HT1080 (cell line): ENCODE measurements at places on chromosomes 16 and 17. TPM values are rescaled to one million over a fixed set of nuclear protein-coding genes. Genes with fewer than 3 reads are reported as not detected.

C16orf54 gene
- total RNA-seq = 0.13 and 1.5 TPM in 2 replicates

HBA1 gene
- not detected in 2 replicates for total RNA-seq

SLC9A5 gene
- total RNA-seq = 0.57 and 1.9 TPM in 2 replicates

CCL13 gene
- total RNA-seq = not detected in 2 replicates

DNA sequence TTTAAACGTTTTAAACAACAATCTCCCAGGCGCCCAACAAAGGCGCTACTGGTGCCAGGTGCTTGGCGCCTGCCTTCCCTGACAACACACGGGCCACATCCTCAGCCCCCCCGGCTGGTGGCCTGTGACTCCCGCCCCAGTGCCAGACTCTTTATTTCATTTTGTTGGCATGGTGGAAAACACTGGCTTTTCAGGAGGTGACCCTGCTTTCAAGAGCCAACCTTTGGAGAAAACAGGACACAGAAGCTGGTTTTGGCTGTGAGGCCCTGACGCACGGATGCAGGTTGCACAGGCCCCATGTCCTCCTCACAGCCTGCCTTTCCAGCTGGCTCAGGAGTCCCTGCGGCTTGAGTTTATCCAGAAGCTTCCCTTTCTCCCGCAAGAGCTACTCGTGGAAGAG lies 100.0 kb downstream of the METRNL start:
- DNase-seq = no peak

DNA sequence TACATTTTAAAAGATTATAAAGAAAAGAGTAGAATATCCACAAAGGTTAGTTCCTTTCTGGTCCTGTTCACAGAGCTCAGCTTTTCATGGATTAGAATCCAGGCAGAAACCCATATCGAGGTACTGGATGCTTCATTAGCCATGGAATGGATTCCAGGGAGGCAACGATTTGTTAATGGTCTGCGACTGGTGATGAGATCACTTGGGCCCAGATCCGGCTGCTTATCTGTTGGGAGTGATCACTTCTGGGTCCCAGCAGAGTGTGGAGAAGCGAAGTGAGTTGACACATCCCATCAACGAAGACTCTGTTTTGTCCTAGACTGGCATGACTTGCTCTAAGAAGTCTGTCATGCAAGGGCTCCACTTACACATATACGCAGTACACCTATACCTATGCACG lies 165.8 kb downstream of the MAF start:
- DNase-seq = no peak

DNA sequence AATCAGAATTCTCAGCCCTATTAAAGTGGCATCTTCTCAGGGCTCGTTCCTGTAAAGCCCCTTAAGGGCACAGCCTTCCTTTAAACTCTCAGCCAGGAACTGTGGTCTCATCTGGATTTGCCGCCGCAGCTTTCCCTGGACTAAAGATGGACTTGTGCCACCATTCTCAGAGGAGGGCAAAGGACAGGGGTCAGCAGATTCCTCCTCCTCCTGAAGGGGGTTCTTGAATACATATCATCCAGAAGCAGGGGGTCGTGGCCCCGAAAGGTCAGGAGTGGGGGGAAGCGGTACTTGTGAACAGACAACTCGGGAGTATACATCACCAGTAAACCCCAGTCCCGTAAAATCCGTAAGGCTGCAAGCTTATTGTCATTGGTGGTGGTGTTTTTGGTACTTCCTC lies 174.8 kb downstream of the RPTOR start:
- no peak for DNase-seq

DNA sequence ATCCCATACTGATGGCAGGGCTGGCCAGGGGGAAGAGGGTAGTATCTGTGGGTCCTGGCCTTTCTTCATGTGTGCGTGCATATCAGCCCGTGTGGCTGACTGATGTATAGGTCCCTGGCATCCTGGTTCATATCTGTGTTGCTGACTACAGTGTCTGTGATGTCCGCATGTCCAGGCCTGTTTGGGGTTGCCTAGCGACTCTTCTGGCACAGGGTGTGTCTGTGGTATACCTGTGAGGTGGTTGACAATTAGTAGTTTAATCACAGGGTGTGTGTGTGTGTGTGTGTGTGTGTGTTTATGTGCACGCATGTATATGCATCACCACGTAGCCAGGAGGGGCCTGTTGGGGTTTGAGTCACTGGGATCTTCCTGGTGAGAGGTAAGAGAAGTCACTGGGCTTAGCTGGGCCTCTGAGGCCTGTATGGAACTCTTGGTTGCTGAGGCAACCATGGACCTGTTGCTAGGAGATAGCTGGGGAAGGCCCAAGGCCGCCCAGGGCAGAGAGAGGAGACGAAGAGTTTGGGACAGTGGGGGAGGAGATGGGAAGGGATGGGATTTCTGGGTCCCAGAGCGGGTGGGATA lies 603 bp upstream of the TMEM95 start:
- DNase-seq = peak; percentile 48

- no peak for DNase-seq
Observed at GRCh38 chr17:79188048-79188447, 113.4 kb downstream of the ENGASE start.

DNA sequence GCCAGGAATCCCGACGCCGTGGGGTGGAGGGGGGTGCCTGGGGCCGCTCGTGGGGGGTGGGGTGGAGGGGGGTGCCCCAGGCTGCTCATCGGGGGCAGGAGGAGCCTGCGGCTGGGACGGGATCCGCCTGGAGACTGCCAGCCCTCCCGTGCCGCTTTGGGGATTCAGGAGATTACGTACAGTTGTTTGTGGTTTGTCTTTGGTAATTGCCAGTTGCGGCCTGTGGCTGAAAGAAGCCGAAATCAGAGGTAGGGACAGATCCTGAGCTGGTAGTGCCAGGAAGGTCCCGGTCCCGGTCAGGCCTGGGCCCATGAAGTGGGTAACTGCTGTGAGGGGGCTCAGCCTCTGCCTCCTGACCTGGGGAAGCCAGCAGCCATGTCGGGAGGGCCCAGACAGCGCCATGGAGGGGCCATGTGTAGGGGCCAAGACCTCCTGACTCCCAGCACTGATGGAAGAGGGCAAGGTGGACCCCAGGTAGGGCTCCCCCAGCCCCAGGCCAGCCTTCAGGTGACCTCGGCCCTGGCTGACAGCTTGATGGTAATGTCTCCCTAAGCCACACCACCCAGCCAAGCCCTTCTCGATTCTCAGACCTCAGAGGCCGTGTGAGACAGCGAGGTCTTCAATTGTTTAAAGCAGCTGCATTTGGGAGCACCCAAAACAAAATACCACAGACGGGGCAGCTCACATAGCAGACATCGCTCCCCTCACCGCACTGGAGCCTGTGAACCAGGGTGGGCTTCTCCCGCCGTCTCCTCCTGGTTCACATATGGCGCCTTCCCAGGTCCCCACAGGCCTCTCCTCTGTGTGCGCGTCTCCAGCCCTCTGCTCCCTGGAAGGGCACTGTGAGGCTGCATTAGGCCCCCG lies 34.9 kb upstream of the SSTR5 start:
- no peak for DNase-seq

DNA sequence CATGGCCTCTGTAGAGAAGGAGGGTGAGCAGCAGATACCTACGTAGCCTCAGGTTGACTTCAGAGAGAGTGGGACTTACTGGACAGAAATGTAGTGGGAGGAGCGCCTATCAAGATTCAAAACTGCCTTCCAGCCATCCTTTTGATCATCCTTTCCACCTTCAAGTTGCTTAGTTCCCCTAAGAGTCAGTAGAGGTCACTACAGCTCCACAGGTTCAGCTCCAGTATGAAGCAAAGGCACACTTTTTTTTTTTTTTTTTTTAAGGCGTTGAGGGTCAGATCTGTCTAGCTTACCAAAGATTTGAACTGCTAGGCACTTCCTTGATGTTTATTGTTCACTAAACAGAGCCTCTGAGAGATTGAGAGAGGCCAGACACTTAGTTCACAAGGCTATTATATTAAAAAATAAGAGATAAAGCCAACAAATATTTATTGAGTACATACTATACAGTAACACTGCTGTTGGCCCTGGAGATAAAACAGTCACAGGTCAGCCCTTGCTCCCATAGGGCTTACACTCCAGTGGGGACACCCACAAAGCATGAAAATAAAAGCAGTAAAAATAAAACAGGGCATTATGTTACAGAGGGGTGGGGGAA lies 3.1 kb downstream of the RNF227 start:
- DNase-seq = peak; percentile 76

DNA sequence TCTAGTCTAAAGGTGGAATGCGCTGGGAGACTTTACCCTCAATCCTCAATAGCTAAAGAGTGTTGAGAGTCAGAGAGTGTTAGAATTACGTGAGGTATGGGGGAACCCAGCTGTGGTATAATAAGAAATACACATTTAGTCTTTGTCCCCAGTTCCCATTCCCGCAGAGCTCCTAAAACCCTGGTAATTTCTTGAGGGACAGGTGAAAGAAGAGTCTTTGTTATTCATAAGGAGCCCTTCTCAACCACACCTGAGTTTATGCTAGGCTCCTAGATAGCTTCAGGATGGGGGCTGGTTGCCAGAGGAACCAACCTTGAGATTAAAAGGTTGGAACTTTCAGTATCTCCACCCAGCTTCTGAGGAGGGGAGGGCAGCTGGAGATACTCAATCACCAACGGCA lies 5.8 kb downstream of the ZNF18 start:
- DNase-seq = no peak

DNA sequence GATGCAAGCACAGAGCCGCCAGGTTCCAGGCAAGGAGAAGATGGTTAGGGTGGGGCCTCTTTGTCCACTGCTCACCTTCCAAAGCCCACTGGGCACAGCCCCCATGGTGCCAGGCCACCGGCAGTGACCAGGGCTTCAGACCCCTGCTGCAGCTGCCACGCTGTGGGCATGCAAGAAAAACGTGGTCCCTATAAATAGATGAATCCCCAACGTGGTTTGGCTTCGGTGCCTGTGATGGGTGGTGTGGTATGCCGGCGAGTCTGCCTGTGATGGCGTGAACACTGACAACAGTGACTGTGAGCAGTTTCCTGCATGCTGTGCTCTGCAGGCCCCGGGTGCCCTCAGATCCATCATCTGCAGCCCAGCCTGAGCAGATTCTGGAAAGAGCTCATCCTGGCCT lies 36.6 kb downstream of the RAB11FIP4 start:
- DNase-seq = no peak

- DNase-seq = no peak
Observed at GRCh38 chr16:19077879-19078278, 10.5 kb downstream of the COQ7 start.

GRCh38 chr17:700504-701094 lies 14.0 kb downstream of the VPS53 start:
- DNase-seq = no peak

- no peak for DNase-seq
Observed at GRCh38 chr17:1766382-1767135, 4.7 kb downstream of the SERPINF1 start.

DNA sequence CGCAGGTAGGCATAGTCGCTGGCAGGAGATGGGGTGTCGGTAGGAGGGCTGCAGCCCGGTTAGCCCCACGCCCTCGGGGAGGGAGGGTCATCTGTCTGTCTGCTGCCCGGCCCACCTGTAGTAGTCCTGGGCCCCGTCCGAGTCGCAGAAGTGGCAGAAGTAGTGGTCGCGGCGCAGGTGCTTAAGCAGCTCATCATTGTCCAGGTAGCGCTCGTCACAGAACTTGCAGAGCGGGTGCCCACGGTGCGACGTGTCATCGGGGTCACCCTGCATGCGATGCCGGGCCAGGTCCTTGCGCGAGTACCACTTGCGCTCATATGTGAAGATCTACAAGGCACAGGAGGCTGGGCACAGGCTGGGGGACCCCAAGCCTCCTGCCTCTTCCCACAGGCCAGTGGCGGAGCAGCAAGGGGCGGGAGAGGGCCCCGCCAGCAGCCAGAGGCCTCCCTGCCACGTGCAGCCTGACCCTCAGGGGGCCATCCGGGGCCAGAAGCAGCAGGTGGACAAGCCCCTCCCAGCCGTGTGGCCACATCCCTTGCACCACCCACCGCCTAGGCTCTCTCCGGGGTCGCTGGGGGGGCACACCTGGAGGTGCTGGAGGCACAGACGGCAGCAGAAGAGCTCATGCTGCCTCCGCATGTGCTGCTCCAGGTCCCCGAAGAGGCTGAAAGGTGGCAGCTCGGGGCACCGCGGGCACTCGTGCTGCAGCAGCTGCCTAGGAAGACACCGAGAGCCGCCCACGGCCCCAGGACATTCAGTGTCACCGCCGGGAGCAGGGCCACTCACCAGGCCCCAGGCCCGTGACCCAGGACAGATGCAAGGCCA lies 7.0 kb downstream of the ZNF598 start:
- no peak for DNase-seq

DNA sequence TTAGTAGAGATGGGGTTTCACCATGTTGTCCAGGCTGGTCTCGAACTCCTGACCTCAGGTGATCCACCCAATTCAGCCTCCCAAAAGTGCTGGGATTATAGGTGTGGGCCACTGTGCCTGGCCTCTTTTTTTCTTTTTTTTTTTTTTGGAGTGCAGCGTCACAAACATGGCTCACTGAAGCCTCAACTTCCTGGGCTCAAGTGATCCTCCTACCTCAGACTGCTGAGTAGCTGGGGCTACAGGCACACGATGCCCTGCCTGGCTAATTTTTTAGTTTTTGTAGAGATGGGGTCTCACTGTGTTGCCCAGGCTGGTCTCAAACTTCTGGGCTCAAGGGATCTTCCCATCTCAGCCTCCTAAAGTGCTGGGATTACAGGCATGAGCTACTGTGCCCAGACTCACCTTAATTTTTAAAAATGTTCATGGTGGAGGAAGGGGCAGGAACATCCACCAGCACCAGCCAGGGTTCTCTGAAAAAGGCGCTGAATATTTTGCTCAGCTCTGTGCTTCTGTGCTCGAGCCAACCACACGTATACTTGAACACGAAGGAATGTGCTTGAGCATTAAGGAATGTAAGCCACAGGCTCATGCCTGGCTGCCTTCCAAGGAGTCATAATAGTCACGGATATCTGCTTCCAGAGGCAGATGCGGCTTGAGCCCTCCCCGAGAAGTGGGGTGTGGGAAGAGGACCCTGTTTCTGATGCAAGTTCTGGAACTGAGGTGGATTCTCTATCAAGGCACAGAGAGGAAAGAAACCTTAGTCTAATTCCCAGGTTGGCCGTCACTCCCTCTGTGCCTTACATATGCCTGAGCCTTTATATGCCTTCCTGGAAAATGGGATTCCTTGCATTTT lies 65.5 kb upstream of the CREBBP start:
- DNase-seq = peak; percentile 89

DNA sequence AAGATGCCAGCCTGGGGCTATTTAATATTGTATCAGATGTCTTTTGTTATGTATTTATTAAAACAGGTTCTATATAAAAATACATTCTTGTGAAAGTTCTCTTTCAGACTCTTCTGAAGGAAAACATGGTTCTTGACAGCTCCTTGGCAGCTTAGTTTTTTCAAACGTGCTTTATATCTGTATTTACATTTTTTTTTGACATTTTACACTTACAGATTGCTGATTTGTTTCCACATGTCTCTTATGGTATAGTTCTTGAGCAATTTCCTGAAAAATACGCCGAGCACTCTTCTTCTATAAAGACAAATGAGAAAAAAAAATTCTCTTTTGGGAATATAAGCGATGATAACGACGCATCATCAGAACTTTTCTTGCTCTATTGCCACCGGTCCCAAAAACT lies 9.5 kb downstream of the IGSF6 start:
- no peak for DNase-seq

- DNase-seq = no peak
Observed at GRCh38 chr17:80396157-80397033, 18.6 kb upstream of the ENDOV start.
